ENCODE measurements at places on chromosomes 4 and X. TPM values are rescaled to one million over a fixed set of nuclear protein-coding genes. Genes with fewer than 3 reads are reported as not detected.
A peak's percentile ranks its signal among the peaks of the same experiment; 100 is the strongest.

- H3K36me3 ChIP-seq: peaks cover 18% of the 10 kb centered on the region
- H3K27ac ChIP-seq: no peak overlapping the region
- no peak overlapping the region for H3K4me3 ChIP-seq
- H3K4me1 ChIP-seq: 0 out of 2 replicates have a peak, but pooled peaks cover 3% of the 10 kb centered on the region
These were observed 25.8 kb downstream of the EXOC1 start for GRCh38 chr4:55879224-55879623.

FUNDC1 gene
- 20.7 TPM for total RNA-seq

DNA sequence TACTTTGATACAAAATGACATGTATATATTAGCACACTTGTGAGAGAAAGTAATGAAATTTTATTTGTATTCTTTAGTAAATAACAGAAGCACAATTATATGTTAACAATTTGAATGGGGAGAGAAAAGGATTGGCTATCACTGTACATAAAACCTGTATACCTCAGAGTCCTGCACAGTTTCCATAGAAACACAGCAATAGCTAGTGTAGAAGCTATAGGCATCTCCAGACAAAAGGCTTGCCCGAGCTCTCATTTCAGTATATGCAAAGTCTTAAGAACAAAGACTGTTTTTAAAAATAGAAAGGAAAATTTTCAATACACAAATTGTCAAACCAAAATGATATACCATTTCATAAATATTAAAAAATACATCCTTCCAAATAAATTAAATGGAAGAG is 38.5 kb downstream of the GPM6A start:
- peaks cover 54% of the 10 kb centered on the region for H3K4me1 ChIP-seq
- no peak for DNase-seq
- no peaks in the 10 kb centered on the region for H3K36me3 ChIP-seq

- H3K27me3 ChIP-seq: no peaks in the 10 kb centered on the region
- H3K27ac ChIP-seq: no peak overlapping the region
- peaks cover 7% of the 10 kb centered on the region for H3K4me1 ChIP-seq
- no peaks in the 10 kb centered on the region for H3K36me3 ChIP-seq
- DNase-seq: no peak
These were observed 38.2 kb downstream of the HPGDS start for GRCh38 chr4:94304365-94304971.

FMR1NB gene
- not detected for total RNA-seq

GRCh38 chrX:132636080-132636479 is 147.2 kb upstream of the MBNL3 start:
- H3K27me3 ChIP-seq: no peaks in the 10 kb centered on the region
- no peak for DNase-seq
- H3K4me1 ChIP-seq: no peaks in the 10 kb centered on the region
- no peaks in the 10 kb centered on the region for H3K36me3 ChIP-seq
- H3K4me3 ChIP-seq: no peak overlapping the region
- no peak overlapping the region for H3K27ac ChIP-seq

- no peak overlapping the region for H3K4me3 ChIP-seq
- no peaks in the 10 kb centered on the region for H3K36me3 ChIP-seq
- no peak for DNase-seq
These were observed 245.2 kb upstream of the DIPK2B start for GRCh38 chrX:45445745-45446412.

- no peaks in the 10 kb centered on the region for H3K27me3 ChIP-seq
- H3K4me3 ChIP-seq: no peak overlapping the region
- H3K36me3 ChIP-seq: no peaks in the 10 kb centered on the region
- peaks cover 44% of the 10 kb centered on the region for H3K4me1 ChIP-seq
These were observed 10.2 kb downstream of the RGS12 start for GRCh38 chr4:3302786-3303564.

GRCh38 chr4:174553031-174553430 is 30.7 kb upstream of the HPGD start:
- H3K4me3 ChIP-seq: no peak overlapping the region
- peaks cover 19% of the 10 kb centered on the region for H3K4me1 ChIP-seq
- peaks cover 6% of the 10 kb centered on the region for H3K27me3 ChIP-seq
- peaks cover 40% of the 10 kb centered on the region for H3K36me3 ChIP-seq
- no peak overlapping the region for H3K27ac ChIP-seq
- DNase-seq: no peak

DNA sequence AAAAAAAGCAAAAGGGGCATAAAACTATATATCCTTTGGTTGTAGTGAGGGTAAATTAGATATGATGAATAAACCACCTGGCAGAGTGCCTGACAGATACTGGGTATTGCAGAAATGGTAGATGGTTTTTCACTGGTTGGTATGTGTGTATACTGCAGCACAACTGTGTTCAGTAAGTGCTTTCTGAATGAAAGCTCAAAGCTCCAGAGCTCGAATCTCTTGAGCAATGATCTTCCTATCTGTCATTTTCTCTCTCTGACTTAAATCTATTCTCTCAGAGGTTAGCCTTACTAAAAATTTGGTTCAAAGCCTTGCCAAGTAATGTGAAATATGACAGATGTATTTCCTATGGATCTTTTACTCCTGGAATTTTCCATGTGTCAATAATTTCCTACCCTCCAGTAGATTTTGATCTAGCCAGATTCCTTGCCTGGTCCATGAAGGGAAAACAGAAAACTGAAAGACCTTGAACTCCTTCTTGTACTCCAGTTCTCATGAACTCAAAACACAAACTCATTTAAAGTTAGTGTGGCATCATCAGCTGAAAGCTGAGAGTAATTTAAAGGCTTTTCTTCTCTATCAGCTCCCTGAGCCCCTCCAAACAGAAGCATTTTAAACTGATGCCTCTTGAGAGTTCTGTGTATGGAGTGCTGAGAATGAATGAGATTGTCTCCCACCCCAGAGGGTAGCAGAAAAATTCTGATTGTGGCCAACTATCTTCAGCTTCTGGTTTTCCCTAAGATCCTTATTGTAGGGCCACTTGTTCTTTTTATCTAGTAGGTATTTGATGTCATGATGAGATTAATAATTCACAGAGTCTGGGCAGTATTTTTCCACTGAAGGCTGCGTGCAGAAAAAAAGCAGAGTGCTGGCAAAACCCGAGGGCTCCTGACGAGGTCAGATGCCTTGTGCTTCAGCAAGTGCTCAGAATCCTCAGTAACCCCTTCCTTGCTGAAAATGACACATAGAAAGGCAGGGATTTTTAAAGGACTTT is 363.4 kb upstream of the BOD1L1 start:
- no peak for DNase-seq
- H3K27me3 ChIP-seq: no peaks in the 10 kb centered on the region
- H3K4me1 ChIP-seq: peaks cover 16% of the 10 kb centered on the region
- no peak overlapping the region for H3K27ac ChIP-seq
- H3K36me3 ChIP-seq: no peaks in the 10 kb centered on the region

DNA sequence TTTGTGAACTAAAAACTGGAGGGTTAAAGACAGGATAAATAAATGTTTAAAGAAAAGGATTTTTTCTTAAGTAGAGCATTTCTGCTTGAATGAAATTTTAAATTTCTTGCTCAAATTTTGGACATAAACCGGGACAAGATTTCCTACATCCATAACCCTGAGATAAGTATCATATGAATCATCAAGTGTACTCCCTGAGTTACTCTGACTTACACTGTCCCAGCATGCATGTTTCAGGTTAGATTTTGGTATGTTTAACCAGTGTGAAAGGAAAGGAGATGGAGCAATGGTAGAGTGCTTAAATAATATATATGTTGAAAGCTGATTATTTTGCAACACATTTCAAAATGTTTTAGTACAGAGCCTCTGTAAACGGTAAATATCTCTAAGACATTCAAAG is 175.2 kb downstream of the ADGRL3 start:
- no peaks in the 10 kb centered on the region for H3K27me3 ChIP-seq
- no peak overlapping the region for H3K4me3 ChIP-seq

GRCh38 chr4:91826186-91826585 is 477.6 kb upstream of the GRID2 start:
- H3K36me3 ChIP-seq: peaks cover 17% of the 10 kb centered on the region
- H3K4me1 ChIP-seq: no peaks in the 10 kb centered on the region
- DNase-seq: no peak
- H3K27ac ChIP-seq: no peak overlapping the region
- H3K4me3 ChIP-seq: no peak overlapping the region

DNA sequence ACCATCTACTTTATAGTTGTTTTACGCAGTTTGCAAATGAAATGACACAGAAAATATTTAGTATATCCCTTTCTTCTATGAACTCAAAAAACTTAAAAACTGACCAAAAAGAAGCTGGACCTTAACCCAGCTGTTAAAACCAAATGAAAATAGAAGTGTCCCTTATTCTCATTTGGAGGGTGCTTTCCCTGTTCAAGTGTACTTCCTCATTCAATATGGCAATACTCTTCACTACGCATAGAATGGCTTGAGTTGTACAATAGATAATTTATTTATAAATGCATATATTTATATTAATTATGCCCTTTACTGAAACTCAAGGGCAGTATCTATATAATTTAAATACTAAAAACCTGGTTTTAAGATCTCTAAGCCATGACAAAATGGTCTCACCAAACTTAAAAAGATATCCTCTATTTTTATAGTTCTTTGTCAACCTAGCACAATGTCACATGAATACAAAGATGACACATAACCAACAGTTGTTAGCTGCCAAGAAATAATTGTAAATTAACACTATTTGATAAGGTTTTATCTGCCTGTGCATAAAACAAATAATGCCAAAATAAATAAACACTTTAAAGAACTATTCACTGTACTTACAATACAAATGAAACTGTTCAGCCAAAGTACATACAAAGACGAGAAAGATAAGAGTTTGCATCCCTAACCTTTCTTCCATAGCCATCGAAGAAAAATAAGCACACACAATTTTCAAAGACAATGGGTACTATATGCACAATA is 25.2 kb downstream of the YTHDC1 start:
- no peaks in the 10 kb centered on the region for H3K27me3 ChIP-seq
- H3K36me3 ChIP-seq: peaks cover 79% of the 10 kb centered on the region
- no peaks in the 10 kb centered on the region for H3K4me1 ChIP-seq
- H3K27ac ChIP-seq: peak overlapping the region; percentile 46
- no peak overlapping the region for H3K4me3 ChIP-seq

GRCh38 chr4:107837317-107837716 is 12.6 kb downstream of the SGMS2 start:
- H3K36me3 ChIP-seq: peaks cover 3% of the 10 kb centered on the region
- peaks cover 12% of the 10 kb centered on the region for H3K4me1 ChIP-seq
- peaks cover 4% of the 10 kb centered on the region for H3K27me3 ChIP-seq
- H3K4me3 ChIP-seq: no peak overlapping the region
- DNase-seq: no peak
- no peak overlapping the region for H3K27ac ChIP-seq

- no peak overlapping the region for H3K4me3 ChIP-seq
- H3K36me3 ChIP-seq: peaks cover 53% of the 10 kb centered on the region
- H3K4me1 ChIP-seq: no peaks in the 10 kb centered on the region
- H3K27me3 ChIP-seq: peaks cover 6% of the 10 kb centered on the region
These were observed 60.2 kb upstream of the HS3ST1 start for GRCh38 chr4:11488657-11489452.

CXCL11 gene
- not detected for total RNA-seq

DNA sequence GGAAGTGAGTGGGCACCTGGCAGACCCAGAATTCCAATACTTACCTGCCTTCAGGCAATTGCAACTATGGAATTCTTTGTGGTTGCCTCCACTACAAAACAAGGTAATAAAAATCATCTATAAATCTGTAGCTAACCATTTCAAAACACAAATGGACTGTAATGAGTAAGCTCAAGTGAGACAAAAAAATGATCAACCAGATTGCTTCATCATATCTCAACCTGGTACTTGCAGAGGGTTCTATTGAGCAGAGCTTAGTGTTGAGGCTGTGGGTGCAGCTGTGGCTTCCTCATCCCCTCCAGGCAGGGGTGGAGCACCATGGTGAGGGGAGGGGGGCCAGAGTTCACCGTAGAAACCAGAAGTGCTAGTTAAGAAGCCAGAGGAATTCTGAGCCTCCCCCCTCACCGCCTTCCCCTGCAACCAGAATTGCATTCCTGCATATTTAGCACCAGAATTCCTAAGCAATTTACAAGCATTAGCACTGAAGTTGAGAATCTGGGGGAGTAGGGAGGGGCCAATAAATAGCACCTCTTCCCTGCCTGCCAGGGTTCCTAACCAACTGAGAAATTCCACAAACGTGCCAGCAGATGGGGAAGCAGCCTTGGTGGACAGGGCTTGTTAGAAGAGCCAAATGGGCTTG is 11.5 kb downstream of the CTAG1A start:
- peaks cover 13% of the 10 kb centered on the region for H3K27me3 ChIP-seq
- H3K4me3 ChIP-seq: no peak overlapping the region
- peak; percentile 78 for DNase-seq

BGN gene
- total RNA-seq: 3.2 TPM

DNA sequence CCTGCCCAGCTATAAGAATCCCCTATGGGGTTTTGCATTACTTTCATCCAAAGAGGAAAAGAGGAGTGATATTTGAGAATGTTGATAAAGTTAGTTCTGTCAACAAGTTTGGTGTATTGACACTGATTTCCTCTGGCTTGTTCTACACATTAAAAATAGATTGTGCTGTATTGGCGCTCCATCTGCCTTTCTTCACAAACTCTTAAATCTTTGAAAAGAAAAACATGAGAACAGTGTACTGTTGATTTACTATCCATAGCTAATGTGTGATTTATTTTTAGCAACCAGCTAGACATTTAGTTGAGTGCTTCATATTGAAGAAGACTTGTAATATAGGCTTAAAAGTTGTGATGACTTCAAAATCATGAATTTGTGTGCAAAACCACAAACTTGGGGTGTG is 261.2 kb upstream of the ANKRD50 start:
- peaks cover 6% of the 10 kb centered on the region for H3K36me3 ChIP-seq
- H3K4me1 ChIP-seq: peaks cover 3% of the 10 kb centered on the region
- DNase-seq: no peak
- H3K27ac ChIP-seq: no peak overlapping the region

HADH gene
- total RNA-seq: 46.8 TPM
